Glomerular endothelial cell (primary cell): ENCODE measurements at places on chromosomes 3 and 15. TPM values are rescaled to one million over a fixed set of nuclear protein-coding genes. Genes with fewer than 3 reads are reported as not detected.

GOLGA6L9 gene
- 1.7 and 5.2 TPM in 2 replicates for total RNA-seq

UPK1B gene
- total RNA-seq: 1.5 and 2.2 TPM in 2 replicates

DNA sequence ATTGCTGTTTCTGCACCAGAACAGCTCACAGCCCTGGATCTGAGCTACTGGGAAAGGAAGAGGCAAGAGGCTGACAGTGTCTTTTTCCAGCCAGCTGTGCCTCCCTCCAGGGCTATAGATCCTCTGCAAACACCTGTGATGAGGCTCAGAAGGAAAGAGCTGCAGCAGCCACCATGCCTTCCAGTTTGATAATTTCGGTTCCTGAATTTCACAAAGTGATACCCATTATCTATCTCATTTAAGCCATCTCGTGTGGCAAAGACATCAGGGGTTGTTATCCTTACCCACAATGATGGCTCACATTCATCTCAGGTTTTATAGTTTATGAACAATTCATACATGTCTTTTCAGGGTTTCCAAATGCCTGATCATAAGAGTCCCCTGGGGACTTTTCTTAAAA, 1.8 kb upstream of the LARP6 start:
- no peak for DNase-seq

GRCh38 chr3:179473565-179473964, 22.3 kb upstream of the GNB4 start:
- DNase-seq: no peak

DNA sequence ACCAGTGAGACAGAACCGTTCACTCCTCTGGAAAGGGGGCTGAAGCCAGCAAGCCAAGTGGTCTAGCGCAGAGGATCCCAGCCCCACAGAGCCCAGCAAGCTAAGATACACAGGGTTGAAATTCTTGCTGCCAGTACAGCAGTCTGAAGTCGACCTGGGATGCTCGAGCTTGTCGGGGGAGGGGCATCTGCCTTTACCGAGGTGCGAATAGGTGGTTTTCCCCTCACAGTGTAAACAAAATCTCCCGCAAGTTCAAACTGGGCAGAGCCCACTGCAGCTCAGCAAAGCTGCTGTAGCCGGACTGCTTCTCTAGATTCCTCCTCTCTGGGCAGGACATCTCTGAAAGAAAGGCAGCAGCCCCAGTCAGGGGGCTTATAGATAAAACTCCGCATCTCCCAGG, 11.4 kb downstream of the CEP97 start:
- no peak for DNase-seq

GRCh38 chr15:73568564-73569280, 64.5 kb downstream of the NPTN start:
- DNase-seq: no peak

GRCh38 chr3:108090049-108090700, 656 bp downstream of the CD47 start:
- no peak for DNase-seq
